ENCODE measurements at places on chromosomes 11 and 22.

GRCh38 chr11:111460856-111461255, 51.3 kb downstream of the BTG4 start:
- no peak for DNase-seq

GRCh38 chr22:47388331-47388730, 625.9 kb downstream of the TBC1D22A start:
- no peak for DNase-seq

- no peak for DNase-seq
Observed at GRCh38 chr11:12091956-12092558, 18.3 kb upstream of the MICAL2 start.

GRCh38 chr11:35682230-35683173, 19.9 kb downstream of the TRIM44 start:
- no peak for DNase-seq

DNA sequence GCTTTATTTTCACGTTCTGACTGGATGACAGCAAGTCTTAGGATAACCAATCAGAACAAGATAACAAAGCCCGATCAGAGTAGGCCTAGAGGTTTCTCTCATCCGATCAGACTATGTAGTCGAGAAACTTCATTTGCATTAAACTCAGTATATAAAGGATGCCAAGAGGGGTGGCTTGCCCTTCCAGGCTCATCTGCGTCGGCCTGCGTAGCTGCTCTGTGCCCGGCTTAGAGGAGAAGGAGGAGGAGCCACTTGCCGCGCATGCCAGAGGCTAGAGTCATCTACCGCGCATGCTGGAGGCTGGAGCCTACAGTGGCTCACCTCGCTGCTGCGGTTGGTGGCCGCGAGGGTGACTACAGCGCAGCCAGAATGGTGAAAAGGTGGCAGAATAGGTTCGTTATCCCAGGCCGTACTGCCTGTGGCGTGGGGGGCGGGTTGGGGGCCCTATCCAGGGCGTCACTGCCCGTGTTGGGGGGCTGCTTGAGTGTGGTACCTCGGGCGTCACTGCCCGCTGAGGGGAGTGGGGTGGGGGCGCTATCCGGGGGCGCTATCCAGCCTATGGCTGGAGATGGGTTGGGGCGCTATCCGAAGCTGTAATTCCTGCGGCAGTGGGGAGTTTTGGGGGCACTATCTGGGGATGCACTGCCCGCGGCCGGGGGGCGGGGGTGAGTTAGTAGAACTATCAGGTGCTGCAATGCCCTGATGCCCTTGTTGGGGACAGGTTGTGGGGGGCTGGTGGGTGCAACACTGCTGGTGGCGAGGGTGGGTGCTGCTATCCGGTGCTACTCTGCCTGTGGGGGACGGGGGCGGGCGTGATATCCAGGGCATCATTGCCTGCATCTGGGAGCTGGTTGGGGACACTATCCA, at the start of gene RFPL2:
Gene RFPL2, minus strand, starts transcription at position 218 of the 867 bp plus-strand sequence. CDS start 2,622 bp downstream, outside the sequence.
- no peak for DNase-seq

DNA sequence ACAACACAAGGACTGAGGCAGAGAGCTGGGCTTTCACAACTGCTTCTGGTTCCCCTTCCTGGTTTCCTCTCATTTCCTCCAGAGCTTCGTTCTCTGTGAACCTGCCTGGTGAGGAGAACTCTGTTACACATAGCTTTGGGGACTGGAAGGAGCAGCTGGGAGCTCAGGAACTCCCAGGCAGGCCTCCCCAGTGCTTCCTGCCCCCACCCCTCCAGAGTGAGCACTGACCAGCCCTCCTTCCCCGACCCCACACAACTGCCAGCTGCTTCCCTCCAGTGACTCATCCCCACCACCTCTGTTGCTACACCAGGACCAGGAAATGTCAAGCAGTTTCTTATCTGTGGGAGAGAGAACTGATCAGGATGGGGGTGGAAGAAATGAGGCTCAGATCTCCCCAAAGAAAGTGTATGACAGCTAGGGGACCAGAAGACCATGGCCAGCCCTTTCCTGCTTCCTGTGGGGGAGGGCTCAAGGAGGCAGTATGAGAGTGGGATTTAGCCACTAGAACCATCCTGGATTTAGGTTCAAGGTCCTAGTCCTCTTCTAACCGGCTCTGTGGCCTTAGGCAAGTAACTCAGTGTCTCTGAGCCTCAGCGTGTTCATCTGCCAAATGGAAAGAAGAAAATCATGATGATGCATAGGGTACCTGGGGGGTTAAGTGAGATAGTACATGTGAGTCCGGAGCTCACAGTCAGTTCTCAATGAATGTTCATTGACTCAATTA, 4.5 kb upstream of the TP53I11 start:
- DNase-seq: no peak

GRCh38 chr11:94922321-94923003, 50.9 kb downstream of the CWC15 start:
- no peak for DNase-seq

Data from T-cell (primary cell).